ENCODE measurements at places on chromosomes 4 and X.

- DNase-seq = no peak
Measured at GRCh38 chr4:7192252-7193029, at the start of gene SORCS2. Gene SORCS2 (plus strand): TSS chr4:7192538.

DNA sequence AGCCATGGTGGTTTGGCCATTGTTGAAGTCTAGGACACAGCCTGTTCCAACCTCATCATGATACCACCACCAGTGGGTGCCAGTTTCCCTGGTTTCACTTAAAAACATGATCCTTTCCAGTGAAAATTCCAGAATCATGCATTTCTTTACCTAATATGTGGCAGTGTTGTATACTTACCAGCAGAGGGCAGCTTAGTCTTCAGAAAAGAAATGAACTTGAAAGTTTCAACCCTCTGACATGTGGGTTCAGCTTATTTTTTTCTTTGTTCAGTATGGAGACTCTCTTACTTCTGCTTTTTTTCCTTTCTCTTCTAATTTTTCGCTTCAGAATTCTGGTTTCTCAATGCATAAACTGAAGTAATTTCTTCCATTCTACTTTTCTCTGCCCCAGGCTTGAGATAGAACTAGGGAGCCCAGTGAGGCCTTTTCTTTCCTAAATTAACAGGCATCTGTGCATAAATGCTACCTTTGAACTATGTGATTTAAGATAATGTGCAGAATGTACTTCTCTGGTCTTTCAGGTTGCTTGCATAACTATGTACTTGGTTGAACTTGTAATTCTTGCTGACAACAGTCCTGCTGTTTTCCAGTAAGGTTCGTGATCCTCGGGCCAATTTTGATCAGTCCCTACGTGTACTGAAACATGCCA lies 10.7 kb downstream of the LIAS start:
- DNase-seq = peak; percentile 73

DNA sequence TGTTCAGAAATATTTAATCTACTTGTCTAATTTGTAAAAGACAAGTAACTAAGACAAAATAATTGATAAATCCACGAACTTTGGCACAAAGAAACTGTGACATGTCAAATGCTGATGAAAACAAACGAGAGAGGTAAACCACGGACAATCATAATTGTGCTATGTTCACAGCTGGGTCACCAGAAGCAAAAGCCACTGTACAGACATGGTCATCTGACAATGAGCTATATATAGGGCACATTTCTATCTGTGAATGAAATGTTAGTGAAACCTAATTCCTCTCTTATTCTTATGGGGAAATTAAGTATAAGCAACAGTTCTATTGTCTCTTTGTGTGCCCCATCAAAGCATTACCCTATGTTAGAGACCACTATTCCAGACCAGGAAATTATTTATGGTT lies 444.0 kb upstream of the TRAM1L1 start:
- no peak for DNase-seq

DNA sequence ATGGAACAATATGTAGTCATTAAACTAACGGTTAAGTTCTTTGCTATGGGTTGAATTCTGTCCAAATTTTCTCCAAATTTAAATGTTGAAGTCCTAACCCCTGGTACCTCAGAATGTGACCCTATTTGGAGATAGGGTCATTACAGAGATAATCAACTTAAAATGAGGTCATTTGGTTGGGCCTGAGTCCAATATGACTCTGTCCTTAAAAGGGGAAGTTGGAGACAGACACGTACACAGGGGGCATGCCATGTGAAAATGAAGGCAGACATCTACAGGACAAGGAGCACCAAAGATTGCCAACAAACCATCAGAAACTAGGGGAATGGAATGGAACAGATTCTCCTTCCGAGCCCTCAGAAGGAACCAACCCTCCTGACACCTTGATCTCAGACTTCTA lies 492.0 kb upstream of the FTHL17 start:
- DNase-seq = no peak

GRCh38 chr4:19615086-19615689 lies 636.5 kb upstream of the SLIT2 start:
- no peak for DNase-seq

- no peak for DNase-seq
Measured at GRCh38 chrX:103101299-103102042, 8.5 kb upstream of the NXF3 start.

GRCh38 chr4:42627885-42628646 lies 28.8 kb downstream of the ATP8A1 start:
- no peak for DNase-seq

- no peak for DNase-seq
Measured at GRCh38 chr4:56243107-56243506, 144.2 kb downstream of the AASDH start.

DNA sequence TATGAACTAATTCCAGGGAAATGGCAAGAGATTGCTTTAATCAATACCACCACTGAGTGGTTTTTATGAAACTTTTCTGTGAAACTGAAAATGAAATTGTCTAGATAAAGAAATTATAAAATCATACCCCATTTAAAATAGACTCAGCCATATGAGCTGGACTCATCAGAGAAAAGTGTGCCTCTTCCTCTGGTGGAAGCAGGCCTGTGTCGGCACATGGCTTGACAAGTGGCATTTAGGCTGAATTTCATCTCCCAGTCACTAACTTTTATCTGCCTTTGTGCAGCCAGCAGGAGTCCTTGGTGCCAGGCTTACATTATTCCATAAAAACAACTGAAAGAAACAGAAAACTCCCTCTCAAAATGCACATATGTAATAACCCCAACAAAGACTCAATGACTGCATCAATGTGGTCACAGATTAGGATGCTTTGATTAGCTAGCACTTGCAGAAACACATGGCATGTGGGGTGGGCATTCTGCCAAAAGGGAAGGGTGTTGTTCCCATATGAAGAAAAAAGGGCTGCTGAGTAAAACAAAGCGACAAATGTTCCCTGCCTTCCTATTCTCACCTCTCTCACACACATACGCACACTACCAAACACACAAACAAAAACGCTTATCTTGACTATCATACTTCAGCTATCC lies 232.3 kb downstream of the PABPC4L start:
- peak; percentile 28 for DNase-seq

DNA sequence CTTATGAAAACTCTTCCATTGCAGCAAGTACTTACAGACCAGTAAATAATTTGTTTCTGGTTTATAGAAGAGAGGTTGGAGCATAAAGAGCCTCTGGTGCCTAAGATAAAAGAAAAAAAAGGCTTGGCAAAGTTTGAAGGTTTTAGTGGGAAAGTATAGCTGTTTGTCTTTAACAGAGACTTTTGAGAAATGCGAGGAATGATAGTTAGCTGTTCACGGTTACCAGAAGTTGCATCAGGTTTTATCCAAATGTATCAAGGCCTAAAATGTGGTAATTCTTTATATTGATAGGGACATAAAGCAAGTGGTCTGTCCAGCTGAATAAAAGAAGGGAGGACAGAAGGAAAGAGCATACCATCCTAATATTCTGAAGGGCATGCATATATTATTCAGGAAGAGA lies 29.3 kb downstream of the RAP1GDS1 start:
- no peak for DNase-seq

- DNase-seq = no peak
Measured at GRCh38 chr4:70844180-70844579, 4.5 kb upstream of the GRSF1 start.

DNA sequence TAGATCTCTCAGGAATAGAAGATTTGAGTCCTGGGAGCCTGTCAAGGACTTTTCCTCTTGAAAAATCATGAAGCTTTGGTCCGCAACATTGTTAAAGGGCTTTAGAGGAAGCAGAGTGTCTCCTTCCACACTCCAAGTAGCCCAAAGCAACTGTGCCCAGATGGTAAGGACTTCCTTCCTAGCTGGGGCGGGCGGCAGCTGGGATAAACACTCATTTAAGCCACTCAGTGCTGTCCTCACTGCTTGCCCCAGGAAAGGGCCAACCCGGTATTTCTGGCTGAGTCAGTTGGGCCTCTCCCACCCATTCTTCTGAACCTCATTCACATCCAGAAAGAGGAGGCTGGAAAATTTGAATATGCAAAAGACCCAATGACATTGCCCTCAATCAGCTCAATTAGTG lies 144.3 kb downstream of the CHIC2 start:
- no peak for DNase-seq

DNA sequence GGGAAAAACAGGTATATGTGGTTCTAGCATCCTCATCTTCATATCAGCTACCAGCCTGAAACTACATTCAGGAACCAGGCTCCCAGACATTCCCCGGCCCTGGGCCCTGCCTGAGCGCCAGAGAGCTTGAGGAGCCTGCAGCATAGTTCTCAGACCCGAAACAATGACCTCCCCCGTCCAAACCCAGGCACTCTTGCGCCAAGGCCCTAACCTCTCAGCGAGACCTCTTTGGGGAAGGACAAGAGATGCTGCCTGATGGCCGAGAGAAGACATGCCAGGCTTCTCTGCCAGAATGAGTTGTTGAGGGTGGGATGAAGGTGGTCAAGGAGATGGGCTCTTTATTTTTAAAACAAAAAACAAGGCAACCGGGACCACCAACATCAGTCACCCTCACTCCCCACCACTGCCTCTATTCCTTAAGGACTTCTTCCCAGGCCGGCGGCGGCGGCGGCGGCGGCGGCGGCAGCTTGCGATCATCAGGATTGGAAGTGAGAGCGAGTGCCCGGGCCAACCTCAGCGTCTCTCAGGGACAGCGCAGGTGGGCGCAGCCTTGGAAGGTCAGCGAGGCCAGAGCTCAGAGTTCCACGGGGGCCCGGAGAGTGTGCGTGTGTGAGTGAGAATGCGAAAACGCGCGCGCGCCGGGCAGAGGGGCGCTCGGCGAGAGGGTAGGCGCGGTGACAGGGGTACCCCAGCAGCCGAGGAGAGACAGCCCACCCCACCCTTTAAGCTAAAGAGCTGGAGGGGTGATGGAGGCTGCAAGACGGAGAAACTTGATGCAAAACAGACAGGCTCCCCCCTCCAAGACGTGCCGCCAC lies 601 bp downstream of the INPP4B start:
- DNase-seq = no peak

DNA sequence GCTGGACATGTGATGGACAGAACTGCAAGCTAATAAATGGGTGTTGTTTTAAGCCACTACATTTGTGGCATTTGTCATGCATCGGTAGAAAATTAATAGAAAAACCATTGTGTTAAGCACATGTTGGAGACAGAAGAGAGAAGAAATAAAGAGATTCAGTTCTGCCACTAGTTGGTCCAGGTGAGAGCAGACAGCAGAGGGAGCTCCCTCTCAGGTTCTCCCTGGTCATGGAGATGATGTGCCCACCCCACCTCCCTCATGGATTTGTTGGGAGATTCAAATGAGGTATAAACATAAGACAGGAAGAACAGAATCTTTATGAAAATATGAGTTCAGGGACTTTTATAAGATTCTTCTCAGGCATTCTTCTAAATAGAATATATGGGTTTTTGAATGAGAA lies 36.8 kb upstream of the OCIAD2 start:
- no peak for DNase-seq

GRCh38 chr4:174713821-174714220 lies 115.2 kb downstream of the GLRA3 start:
- no peak for DNase-seq

DNA sequence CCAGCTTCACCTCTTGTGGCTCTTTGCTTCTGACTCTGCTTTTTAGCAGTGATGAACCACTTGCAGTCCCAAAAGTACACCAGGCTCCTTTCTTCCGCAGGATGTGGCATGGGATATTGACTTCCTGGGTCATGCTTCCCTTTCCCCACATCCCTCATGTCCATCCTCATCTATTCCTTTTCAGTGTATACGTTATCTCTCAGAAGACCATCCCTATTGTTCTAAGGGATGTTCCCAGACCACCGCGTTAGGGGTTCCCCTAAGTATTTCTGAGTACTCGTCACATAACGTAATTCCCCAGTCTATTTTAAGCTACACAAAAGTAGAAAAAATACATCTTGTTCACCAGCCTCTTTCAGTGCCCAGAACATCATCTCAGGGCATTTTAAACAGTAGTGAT lies 71.1 kb upstream of the NLGN4X start:
- no peak for DNase-seq

All from HS-5 (cell line).